ENCODE measurements at places on chromosomes 6 and 20.

DNA sequence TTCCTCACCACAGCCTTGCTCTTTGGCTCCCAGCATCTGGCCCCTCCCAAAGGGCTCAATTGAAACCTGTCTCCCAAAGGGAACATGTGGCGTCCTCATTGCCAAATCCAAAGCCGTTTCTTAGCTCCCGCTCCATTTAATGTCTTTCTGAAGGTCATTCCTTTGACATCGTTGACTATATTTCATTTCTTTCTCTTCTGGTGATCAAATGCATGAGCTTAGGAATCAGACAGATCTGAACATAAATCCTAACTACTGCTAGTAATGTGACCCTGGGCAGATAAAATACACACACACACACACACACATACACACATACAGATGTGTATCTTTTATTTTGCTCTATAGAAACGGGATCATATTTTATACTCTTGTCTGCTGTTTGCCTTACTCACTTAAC lies 964.7 kb upstream of the FLRT3 start:
- DNase-seq = no peak

- DNase-seq = no peak
These were observed 111.8 kb upstream of the CENPW start for GRCh38 chr6:126227833-126228702.

GRCh38 chr6:10478187-10479040 lies 42.7 kb upstream of the GCNT2 start:
- no peak for DNase-seq

DNA sequence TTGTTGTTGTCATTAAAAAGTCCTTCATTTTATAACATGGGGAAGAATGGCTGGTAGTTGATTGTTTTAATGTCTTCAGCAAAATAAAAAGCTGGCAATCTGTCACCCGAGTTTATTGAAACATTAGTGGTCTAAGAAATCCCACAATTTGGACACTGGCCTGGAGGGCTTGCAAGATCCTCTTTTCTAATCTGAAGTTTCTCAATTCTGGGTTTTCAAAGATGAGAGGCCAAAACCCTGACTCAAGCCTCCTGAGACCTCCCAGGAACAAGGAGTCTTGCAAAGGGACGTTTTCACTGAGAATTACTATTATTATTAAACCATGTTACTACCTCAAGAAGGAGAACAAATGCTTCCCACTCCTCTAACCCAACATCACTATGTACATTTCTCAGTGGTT lies 19.5 kb downstream of the MAP1LC3A start:
- no peak for DNase-seq

DNA sequence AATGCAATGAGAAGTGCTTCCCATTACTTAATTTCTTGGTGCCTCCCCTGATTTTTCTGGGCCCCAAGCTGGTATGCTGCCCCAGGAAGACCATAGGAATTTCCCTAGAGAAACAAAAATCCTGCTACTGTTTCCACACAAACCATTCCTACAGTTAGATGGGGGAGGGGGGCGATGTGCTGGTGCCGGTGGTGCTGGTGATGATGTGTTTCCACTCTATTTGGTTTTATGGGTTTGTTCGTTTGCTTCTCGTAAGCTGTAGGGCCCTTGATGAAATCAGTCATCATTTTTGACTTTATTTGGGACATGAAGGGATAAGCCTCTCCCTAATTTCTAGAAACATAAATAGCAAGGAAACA lies 105.1 kb downstream of the MKKS start:
- DNase-seq = no peak

DNA sequence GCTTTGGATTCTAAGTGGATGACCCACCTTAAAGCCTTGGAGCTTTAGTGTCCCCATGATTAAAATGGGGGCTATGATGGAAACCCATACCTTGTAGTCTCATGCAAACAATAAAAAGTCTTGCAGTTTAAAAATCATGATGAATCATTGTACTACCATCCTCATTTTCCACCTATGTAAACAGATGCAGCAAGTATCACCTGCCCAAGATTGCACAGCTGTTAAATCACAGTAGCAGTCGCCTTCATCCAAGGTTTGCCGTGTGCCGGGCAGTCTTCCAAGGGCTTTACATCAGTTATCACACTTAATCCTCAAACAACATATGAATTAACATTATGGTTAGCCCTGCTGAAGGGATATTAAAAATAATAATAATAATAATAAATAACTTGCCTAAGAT lies 210.3 kb downstream of the FOXA2 start:
- no peak for DNase-seq

DNA sequence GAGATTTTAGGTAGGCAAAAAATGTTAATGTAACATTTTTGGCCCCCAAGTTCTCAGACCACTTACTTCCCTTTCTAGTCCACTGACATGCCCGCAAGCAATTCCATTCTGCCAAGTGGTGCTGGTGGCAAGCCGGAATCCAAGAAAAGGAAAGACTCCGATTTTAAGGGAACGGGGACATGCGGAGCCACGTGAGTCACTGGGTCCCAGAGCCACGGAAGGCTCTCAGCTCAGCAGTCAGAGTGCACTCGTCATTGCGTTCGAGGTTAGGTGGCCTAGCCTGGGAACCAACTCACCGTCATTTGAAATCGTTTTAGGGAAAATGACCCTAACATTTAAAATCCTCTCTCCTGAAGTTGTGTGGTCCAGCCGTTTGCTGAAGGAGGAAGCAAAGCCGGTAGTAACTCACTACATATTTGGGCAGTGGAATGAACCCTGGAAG lies 711 bp upstream of the SIRT5 start:
- peak; percentile 7 for DNase-seq

DNA sequence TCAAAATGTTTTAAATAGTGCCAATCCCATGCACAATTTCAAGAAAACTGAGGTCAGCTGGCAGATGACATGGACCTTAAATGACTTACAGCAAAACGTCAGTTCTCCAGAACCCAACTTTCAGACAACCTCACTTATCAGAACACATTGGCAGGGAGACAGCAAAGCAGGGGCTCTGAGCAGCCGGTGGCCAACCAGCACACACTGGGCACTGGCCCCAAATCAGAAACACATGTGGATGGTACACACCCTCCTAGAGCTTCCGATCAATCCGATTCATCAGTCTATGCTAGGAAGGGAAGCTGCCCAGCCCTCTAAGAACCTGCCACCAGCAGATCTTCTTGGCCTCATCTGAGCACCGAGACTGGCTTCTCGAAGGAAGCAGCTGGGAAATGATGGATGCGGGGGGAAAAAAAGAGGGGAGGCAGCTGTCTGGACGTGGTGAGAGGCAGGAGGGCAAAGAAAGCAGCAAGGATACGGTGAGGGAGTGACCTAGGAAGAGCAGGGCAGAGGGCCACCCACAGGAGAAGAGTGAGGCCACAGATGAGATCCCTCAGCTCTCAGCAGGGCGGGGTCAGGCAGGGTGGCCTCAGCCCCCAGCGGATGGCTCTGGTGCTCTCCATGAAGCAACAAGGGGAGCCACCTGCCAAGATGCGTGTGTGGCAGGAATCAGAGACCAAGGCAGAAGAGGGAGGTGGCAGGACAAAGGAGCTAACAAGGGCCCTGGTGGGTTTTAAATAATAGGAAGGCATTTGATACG lies 32.9 kb downstream of the TAF4 start:
- DNase-seq = no peak

- no peak for DNase-seq
These were observed 483.9 kb downstream of the CD83 start for GRCh38 chr6:14601490-14601889.

- DNase-seq = no peak
These were observed 853.0 kb upstream of the EPHA7 start for GRCh38 chr6:94272327-94272726.

GRCh38 chr6:7526755-7527154 lies 14.7 kb upstream of the DSP start:
- DNase-seq = no peak

- no peak for DNase-seq
These were observed 30.6 kb upstream of the RIPOR2 start for GRCh38 chr6:24966381-24966780.

DNA sequence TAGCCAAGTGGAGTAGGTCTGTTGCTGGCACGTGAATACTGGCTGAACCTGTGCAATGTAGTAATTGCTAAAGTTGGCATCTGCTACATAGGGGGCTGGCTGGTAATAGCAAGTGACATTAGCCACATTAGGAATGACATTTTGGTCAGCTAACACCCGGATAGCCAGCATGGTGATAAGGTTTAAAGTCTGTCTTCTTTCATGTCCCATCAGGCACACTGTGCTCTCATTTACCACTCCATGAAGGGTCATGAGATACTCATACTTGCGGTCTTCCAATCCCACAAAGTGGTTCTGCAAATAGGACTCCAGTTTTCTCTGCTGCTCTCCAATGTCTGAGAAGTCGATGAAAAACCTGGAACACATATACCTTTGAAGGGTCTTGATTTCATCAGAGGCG lies 2.8 kb downstream of the TENT5A start:
- DNase-seq = no peak

DNA sequence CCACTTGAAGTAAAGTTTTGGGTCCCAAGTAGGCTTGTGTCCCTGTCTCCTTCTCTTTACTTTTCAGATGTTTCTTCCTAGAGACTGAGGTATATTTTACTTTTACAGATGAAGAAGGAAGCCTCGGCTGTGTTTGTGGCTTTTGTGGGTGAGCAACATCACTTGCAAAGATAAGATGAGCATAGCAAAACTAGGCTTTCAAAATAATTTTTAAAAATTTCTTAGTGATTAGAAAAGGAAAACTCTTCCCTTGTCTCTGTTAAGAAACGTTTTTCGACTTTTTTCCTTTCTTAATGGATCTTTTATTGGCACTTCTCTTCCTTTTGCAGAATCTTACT lies 7.6 kb downstream of the PTPN1 start:
- no peak for DNase-seq

DNA sequence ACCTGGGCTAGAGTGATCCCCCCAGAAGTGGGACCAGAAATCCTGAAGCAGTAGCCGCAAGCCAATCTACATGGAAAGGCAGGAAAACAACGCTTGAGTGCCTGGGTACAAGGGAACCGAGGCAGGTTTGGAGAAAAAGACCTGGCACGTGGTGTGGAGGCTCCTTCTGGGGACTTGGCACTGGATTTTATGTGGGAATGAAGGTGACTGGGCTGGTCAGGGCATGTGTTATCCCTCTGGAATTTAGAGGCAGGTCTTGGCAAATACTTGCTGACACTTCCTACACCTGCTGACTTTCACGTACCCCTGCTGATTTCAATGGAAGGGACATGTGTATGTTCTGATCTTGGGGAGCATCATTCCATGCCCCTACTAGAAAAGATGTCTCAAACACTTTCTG lies 25.0 kb upstream of the FAM217A start:
- DNase-seq = no peak

DNA sequence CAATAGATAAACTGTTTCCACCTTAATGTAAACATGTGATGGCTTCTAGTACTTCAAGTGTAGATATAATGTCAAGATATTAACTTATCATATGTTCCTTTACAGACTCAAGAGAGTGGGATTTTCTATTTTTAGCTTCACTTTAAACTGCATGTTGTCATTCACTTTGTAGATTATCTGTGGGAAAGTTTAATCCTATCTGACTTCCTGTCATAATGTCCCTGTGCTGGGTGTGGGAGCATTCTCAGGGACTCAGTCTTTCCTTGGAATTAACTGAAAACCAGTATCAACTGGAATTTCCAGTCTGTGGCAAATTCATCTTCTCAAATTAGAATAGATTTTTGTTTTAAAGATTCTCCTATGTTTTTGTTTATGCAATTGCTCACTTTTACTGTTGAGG lies 226.1 kb upstream of the FERMT1 start:
- no peak for DNase-seq

DNA sequence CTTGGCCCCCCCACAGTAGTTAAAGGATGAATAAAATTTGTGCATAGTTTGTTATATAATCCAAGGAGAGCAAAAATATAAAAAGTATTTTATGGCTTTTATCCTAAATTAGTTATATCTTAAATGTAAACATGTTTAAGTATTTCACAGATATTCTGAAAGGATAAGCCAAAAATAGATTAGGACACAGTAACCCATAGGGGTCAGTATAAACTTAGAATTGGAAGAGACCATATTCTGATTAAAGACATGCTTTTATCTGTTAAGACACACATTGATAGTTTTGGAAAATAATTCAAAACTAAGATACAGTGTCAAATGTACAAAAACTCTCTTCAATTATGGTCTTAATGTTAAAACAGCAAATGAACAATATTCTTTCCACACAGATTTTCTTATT lies 4.5 kb upstream of the SERINC1 start:
- no peak for DNase-seq

DNA sequence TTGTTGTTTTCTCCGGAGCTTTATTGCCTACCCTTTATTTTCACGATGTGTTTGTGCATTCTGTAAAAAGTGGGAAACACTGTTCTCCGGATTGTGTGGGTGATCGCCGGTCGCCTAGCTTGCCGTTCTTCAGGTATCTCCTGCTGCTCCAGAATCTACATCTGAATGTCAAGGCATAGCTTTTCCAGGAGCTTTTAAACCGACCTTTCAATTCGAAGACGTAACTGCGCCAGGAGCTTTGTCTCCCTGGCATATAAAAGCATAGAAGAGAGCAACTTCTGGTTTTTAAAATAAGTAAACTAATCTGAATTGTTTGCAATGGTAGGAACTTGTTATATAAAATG lies 96.0 kb downstream of the HFE start:
- no peak for DNase-seq

GRCh38 chr6:161644521-161644920 lies 370.7 kb upstream of the AGPAT4 start:
- no peak for DNase-seq

DNA sequence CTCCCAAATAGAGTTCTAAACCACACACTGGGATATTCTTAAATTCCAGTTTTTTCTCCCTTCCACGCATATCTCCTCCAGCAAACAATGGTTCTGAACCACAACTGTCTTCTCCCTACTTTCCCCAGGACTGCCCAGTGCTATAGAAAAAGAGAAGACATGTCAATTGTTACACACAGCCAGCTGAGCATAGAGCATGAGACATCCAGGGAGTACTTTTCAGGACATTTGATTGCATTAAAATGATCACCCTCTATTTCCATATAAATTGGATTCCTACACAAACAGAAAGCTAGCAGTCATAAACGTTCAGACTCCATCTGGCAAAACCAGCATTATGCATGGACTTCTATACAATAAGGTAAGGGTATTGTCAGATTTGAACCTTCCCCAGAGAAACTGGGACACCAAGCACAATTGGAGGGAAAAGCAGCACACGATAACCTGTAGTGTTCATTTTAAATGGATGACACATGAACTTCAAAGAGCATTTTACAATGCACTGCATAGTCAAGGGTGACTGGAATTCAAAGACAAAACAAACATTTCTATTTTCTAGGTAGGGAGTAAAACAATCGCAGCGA lies 93.1 kb upstream of the HEY2 start:
- no peak for DNase-seq

DNA sequence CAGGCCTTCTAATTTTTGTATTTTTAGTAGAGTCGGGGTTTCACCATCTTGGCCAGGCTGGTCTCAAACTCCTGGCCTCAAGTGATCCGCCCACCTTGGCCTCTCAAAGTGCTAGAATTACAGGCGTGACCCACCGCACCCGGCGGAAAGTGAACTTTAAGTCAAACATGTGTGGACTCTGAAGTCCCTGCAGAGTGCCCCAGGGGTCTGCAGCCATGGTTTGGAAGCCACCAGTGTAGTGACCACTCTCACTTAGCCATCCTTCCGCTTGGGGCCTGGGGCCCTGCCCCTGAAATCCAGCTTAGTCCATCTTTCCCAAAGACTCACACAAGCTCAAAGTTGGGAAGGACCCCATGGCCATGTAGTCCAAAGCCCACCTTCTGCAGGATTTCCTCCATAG lies 164.5 kb downstream of the GRM4 start:
- no peak for DNase-seq
